ENCODE measurements at places on chromosomes 6 and 20.

- no peak for DNase-seq
Measured at GRCh38 chr6:4661391-4661790, 114.8 kb upstream of the CDYL start.

DNA sequence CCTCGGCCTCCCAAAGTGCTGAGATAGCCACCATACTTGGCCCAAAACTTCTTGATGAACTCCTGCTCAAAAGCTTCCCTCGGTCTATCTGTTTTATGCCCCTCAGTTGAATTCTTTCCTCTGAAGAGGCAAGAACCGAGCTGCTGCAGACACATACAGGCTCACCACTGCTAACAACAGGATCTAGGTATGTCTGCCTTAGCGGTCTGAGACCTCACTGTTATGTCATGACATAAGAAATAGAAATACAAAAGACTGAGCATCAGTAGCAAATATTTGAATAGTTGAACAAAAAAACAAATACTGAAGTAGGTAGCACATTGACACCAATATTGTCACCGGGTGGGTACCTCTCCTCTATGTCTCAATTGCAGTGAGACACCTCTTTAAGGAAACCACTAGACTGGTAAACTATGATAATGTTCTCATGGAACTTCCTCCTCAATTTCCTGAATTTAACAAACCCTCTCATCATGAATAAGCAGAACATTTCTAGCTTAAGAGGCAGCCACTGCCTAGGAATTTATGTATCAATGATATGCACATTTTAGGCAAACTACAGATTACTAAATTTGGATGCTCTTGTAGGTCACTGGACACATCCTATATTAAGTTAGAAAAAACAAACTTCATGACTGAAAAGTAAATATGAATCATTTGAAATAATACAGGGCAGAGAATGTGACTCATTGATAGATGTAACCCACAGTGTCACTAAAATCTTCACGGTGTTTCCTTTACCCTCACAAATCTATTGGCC, 9.4 kb upstream of the STXBP5 start:
- no peak for DNase-seq

- DNase-seq: peak; percentile 2
Measured at GRCh38 chr6:147506704-147507114, 1.8 kb upstream of the SAMD5 start.

DNA sequence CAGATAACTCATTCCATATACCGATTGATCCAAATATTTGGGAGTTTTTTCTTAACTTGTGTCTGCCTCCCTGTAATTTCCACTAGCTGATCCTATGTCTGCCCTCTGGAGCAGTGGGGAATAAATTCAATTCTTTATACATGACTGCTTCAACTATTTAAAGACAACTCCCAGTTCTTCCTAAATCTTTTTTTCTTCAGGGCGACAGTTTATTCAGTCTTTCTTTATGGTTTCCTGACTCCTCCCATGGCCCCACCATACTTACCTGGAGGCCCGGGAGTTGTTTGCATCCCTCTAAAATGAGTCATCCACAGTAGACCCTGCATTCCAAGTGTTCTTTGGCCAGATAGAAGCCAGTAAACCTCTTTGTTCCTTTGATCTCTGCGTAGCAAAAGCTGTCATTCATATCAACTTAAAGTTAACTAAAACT, 73.6 kb downstream of the LCA5 start:
- DNase-seq: no peak

- peak; percentile 75 for DNase-seq
Measured at GRCh38 chr20:49037962-49038387, 8.1 kb upstream of the CSE1L start.

DNA sequence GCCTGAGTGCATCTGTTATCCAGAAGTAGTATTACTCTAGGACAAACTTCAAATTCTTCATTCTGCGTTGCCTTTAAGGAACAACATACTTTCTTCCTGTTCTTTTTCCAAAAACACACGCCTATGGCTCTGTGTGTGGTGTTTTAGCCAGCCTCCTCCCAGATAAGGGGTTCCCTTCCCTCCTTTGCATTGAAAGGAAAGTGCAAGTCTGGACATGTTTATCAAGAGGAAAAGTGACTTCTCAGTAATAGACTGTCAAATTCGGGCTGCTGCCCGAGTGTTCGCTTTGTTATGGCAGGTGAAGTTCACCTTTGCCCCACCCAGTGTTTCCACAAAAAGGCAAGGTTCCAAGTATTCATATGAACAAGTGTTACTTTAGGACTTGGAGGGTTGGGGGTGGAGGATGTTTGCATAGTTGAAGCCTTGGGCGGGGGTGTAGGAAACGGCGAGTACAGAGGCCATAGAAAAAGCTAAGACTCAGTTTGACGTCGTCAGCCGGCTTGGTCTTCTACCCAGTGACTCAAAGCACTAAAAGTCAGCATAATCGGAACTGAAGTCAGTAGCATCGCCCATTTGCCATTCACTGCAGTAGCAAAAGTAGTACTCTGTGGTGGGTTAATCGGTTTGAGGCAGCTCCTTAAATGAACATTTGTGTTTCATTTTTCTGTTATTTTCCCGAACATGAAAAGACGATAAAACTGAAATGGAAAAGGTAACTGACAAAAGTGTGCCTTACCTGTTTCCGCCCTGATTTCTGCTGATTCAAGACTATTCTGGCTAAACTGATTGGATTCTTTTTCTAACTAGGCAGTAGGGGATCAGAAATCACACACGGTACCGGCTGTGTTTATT, 12.5 kb downstream of the PRDM1 start:
- no peak for DNase-seq

DNA sequence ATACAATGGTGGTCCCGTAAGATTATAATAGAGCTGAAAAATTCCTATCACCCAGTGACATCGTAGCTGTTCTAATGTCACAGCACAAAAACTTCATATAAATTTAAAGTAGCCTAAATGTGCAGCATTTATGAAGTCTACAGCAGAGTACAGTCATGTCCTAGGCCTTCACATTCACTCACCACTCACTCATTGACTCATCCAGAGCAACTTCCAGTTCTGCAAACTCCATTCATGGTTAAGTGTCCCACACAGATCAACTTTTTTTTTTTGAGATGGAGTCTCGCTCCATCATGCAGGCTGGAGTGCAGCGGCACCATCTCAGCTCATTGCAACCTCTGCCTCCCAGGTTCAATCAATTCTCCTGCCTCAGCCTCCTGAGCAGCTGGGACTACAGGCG, 20.9 kb upstream of the KCNG1 start:
- DNase-seq: no peak

DNA sequence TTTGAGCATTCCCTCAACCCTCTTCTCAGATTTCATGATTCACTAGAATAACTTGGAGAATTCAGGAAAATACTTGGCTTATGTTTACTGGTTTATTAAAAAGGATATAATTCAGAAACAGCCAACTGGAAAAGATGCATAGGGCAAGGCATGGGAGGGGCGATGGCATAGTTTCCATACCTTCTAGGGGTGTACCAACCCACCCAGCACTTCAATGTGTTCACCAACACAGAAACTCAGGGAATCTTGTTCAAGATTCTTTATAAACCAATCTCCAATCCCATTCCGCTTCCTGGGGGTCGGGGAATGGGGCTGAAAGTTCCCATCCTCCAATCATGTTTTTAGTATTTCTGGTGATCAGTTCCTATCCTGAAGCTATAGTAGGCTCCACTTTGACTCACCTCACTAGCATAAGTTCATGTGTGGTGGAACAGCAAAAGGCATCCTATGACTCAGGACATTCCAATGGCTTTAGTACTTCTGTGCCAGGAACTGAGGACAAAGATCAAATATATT, 164.4 kb downstream of the SIM1 start:
- DNase-seq: no peak

DNA sequence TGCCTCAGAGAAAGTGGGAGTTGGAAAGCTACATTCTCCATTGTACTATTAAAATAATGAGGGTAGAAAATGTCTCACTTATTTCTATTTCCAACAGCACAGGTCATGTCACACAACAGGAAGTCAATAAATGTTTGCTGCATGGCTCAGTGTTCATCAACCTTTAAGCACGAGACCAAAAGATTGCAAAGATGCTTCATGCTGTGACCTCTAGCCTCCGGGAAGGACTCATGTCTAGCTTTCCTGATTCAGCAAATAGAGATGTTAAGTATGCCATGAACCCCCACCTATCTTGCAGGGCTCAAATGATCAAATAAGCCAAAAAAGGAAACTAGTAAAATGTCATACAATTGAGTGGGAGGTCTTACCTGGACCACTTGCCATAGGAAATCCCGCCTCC, 57.4 kb downstream of the NCOA6 start:
- DNase-seq: no peak

- DNase-seq: no peak
Measured at GRCh38 chr6:107540465-107540857, 50.5 kb downstream of the SOBP start.

GRCh38 chr20:54127855-54128574, 45.8 kb downstream of the CYP24A1 start:
- DNase-seq: no peak

DNA sequence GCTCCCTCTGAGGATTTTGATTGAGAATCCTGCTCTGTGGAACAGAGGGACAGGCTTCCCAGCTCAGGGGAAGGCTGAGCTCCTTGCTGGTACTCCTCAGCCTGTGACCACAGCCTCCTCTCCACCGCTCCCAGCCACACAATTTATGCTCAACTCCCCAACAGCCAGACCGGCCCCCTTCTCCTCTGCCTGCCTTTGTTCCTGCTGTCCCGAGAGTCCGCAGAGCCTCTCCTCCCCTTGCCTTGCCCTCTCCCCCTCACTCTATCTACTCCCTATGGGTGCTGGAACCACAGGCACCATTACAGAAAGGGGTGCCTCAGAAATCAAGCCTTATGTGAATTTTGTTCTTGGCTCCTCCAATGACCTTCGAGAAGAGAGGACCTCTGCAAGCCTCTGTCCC, 15.9 kb downstream of the MAP1LC3A start:
- DNase-seq: no peak

- DNase-seq: no peak
Measured at GRCh38 chr20:54084727-54085388, 14.5 kb upstream of the BCAS1 start.

DNA sequence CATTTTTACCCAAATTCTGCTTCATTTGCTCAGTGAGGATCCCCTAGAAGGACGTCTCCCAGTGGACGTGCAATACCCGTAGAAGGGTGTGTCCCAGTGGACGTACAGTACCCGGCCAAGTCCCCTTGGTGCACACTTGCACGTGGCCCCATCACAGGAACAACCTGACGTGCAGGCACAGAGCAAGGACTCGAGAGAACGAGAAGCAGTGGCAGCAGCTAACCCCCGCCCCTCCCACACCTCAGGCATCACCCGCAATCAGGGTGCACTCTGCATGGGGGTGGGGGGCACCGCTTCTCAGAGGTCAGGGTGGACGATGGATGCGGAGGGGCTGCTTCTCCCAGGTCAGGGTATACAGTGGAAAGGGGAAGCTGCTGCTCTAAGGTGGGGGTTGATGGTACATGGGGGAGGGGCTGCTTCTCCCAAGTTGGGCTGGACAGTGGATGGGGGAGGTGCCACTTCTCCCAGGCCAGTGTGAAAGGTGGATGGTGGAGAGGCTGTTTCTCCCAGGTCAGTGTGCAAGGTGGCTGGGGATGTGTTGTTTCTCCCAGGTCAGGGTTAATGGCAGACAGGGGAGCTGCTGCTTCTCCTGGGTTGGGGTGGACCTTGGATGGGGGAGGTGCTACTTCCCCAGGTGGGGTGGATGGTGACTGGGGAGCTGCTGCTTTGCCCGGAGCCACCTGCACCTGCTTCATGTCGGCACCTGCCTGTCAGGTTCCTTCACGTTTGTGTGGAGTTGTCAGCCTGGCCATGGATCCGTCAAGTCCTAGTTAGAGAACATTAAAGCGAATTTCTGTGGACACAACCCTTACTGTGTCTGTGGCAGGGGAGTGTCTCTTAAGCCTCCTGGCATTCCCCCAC, 1.0 kb upstream of the THBS2 start:
- no peak for DNase-seq

DNA sequence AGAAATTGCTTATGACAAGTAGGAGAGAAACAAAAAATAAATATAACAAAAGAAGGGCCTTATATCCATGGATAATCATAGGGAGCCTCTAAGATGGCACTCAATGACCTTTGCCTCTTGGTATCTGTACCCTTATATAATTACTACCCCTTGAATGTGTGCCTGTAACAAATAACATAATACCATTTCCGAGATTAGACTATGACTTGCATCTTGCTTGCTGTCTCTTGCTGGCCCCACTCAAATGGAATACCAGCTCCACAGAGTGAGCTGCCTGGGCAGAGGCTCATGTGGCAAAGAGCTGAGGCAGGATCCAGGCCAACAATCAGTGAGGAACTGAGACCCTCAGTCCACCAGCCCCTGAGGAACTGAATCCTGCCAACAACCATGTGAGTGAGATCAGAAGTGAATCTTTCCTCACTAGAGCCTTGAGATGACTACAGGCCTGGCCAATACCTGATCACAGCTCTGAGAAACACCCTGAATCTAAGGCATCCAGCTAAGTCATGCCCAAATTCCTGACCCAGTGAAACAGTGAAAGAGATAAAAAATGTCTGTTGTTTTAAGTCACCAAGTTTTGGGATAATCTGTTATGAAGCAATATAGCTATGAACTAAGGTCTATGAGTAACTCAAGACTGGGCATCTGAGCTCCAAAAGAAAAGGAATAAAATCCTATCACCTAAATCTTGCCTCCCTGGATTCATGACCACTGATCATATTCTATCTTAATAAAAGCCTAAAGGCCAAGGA, 5.5 kb downstream of the KATNA1 start:
- DNase-seq: no peak

DNA sequence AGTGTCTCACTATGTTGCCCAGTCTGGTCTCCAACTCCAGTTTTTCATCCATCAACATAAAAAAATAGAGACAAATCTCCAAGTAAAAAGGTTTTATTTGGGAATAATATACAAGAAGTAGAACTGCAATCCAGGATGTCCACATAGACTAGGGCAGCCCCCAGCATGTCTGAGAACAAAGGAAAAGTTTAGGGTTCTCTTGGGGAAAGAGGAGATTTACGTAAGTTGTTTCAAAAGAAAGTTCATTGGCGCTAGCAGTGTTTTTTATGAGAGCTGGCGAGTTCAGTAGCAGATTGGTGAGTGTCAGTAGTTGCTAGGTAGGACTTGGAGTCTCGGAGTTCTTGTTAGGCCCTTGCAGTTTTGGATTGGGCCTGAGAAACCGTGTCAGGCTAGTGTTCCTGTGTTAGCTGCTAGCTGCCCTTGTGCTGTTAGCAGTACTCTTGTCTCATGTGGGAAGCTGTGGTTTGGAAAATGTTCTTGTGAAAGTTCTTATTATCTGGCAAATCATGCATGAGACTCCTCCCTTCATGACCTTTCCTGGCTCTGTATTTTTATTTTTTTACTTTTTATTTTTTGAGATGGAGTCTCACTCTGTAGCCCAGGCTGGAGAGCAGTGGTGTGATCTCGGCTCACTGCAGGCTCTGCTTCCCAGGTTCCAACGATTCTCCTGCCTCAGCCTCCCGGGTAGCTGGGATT, 24.7 kb downstream of the TTLL9 start:
- no peak for DNase-seq

Measured in Jurkat, Clone E6-1 (cell line).